NK-92 treated with Interleukin-12 subunit alpha and Interleukin-12 subunit beta, amount 100 ng/mL, for 24 hours (cell line): ENCODE measurements at places on chromosomes 12 and 14.

DNA sequence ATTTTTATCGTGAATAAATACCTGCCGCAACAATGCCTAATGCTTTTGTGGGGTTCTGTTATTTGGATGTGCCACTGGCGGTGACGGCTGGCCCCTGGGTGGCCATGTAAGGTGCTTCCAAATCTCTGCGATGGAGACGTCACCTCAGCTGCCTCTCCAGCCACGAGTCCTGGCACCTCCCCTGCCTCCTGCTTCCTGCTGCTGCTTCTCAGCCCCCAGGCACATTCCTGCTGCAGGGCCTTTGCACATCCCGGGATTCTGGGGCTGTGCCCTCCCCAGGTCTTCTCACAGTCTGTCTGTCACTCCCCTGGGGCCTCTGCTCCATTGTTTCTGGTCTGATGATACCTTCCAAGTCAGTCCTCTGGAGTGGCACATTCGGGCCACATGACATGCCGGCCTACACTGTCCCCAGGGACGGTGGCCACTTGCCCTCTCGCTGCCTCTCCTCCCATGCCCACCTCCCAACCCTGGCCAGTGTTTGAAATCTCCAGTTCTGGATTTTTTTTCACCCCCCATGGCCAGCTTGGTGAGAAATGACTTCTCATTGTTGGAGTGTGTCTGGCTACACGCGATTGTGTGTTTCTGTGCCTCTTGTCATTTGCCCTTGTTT is 151.8 kb downstream of the KIF26A start:
- DNase-seq: no peak

DNA sequence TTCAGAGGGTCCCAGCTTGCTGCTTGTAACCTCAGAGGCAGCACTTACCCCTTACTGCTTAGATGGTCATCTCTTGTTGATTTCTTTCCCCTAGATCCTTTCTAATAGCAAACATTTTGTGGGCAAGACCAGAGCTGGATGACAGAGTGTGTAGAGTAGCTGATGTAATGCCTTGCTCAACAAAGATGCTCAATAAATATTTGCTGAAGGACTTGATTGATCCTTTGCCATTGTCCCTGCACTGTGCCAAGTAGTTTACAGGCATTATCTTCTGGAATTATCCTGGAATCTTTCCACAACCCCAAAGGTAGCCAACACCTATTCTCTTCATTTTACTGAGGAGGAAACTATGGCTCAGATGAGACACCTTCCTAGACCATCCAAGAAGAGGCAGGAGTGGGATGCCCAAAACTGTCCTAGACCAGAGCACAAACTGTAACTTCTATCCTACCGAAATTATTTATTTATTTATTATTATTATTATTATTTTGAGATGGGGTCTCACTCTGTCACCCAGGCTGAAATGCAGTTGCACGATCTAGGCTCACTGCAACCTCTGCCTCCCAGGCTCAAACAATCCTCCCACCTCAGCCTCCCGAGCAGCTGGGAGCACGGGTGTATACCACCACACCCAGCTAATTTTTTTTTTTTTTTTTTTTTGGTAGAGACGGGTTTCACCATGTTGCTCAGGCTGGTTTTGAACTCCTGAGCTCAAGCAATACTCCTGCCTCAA is 1.4 kb downstream of the MMAB start:
- no peak for DNase-seq

DNA sequence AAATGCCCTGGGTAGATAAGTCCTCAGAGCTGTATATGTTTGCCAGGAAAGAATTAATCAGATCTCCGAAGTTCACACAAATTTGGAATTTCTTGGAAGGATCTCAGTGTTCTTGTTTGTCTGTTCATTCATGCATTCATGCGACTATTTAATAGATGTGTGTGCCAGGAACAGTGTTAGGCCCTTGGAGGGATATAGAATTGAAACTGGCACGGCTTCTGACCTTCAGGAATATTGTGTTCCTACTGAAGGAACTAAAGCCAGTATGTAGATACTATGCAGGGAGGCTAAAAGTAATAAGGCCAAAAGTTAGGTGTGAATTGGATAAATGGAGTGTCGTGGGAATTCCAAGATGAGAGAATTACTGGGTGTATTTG is 166.0 kb upstream of the NOS1 start:
- DNase-seq: no peak

GRCh38 chr12:2691006-2691344 is 103.8 kb upstream of the FKBP4 start:
- no peak for DNase-seq
